ENCODE measurements at places on chromosomes 2 and 18.
A peak's percentile ranks its signal among the peaks of the same experiment; 100 is the strongest.

- no peak for DNase-seq
Measured at GRCh38 chr2:127310980-127311379, 17.0 kb upstream of the ERCC3 start.

GRCh38 chr2:219282943-219283581 lies 3.9 kb downstream of the DNAJB2 start:
- no peak for DNase-seq

DNA sequence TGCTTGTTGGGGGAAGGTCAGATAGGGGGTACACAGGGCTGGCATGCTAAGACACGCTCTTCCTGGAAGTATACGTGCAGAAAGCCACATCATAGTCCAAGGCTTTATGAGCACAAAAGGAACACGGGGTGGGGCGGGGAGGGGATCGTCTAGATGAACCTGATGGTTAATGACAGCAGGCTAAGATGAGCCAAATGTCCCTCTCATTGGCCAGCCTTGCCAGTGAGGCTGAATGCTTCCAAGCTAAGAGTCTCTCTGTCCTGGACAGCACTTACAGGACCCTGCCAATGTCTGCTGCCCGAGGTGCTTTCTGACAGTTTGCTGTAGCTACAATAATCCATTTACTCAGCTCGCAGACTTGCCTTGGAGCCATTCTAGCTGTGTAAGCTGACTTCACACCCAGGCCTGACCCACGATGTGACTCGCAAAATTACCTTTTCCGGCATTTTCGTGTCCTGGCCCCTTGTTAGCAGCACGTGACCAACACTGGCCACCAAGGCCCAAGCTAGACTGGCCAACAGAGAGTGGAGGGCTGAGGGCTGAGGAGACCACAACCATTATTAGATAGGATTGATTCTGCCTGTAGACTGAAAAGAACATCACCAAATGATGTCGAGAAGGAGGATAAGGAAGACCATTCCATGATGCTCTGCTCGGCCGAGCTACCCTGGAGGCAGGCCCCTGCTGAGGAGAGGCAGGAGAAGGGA lies 84.2 kb downstream of the MALT1 start:
- DNase-seq, result no peak

- no peak for DNase-seq
Measured at GRCh38 chr2:64328756-64329155, 125.2 kb upstream of the LGALSL start.

DNA sequence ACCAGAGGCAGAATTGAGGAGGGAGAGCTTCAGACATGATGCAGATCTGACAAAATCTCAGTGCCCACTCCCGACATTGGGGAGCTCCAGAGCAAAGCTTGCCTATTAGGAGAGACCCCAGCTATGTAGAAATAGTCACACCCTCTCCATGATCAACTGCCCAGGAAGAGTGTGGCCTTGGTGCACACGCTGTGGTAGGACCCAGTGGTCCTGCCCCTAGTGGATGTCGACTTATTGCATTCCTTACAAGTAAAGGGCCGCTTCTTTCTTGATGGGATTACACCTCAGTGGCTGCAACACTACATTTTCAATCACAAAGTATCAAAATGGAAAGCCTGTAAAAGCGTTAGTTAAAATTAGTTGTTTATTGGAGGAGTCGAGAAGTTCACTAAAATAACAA lies 64.2 kb downstream of the VRK2 start:
- no peak for DNase-seq

DNA sequence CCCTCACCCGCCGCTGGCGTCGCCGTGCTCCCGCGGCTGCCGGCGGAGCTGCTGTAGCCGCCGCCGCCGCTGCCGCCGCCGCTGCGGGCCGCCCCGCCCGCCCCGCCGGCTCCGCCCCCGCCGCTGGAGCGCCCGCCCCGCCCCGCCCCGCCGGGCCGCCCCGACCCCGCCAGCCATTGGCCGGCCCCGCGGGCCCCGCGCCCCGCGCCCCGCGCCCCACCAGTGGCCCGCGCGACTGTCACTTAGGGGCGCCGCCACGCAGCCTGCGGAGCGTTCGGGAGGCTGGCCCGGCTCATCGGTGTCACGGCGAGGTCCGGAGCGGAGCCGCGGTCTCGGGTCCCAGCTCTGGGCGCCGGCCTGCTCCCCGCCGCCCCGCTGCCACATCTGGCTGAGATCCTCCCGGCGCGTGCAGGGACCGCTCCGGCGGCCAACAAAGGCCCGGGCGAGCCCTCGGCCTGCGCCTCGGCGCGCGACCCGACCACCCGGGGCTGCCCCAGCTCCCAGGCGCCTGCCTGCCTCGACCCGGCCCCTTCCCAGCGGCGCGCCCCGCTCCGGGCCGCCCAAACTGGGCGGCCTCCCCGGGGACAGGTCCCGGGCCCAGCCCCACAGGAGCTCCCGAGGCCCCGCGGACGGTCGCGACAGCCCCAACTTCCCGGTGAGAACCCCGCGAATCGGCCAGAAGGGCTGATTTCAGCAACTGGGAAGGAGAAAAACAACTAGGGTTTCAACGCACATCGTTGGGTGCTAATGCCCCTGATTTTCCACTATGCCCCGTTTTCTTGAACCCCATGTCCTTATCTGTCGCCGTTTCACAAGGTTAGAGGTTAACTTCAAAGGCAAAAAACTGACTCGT lies at the start of gene MGAT4A:
Gene MGAT4A, minus strand, starts transcription at position 92 of the 853 bp plus-strand sequence. CDS start 4,800 bp downstream, outside the sequence.
- peak; percentile 74 for DNase-seq

DNA sequence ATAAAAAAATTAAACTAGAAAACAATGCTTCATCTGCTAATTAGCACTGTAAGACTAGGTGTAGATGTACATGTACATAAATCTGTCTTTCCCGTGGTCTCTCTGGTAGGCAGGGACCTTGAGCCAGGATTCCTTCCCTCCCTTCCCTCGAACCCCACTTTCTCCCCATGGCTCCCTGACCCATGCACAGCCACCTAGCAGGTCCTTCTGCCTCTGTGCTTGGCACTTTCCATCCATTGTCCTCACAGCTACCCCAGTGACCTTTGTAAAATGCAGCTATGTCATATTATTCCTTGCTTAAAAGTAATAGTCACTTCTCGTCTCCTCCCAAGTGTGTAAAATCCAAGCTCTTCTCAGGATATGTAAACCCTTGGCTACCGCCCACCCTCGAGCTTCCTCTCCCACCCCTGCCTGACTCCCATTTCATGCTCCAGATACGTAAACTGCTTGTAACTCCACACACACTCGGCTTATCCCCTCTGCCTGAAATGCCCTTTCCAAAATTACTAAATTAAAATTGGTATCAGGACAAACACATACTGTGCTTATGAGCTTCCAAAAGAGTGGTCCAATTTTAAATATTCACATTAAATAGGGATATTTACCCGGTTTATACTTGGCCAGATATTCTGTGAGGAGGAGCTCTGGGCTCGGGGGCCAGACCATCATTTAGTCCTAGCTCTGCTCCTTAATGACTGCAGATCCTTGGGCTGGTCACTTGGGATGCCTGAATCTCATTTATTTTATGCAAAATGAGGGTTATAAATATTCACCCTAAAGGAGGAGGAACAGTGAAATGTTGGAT lies 54.0 kb upstream of the RALBP1 start:
- DNase-seq, result no peak

- DNase-seq, result no peak
Measured at GRCh38 chr2:112184121-112184520, 45.9 kb downstream of the FBLN7 start.

- no peak for DNase-seq
Measured at GRCh38 chr2:207928079-207928478, 97.2 kb downstream of the PLEKHM3 start.

GRCh38 chr2:65452150-65452895 lies 19.9 kb upstream of the SPRED2 start:
- no peak for DNase-seq

GRCh38 chr18:52077251-52077983 lies 262.6 kb upstream of the DCC start:
- DNase-seq, result no peak

GRCh38 chr2:198710562-198710961 lies 747.2 kb downstream of the SATB2 start:
- DNase-seq, result no peak

GRCh38 chr2:48391616-48392015 lies 138.3 kb upstream of the STON1 start:
- no peak for DNase-seq

DNA sequence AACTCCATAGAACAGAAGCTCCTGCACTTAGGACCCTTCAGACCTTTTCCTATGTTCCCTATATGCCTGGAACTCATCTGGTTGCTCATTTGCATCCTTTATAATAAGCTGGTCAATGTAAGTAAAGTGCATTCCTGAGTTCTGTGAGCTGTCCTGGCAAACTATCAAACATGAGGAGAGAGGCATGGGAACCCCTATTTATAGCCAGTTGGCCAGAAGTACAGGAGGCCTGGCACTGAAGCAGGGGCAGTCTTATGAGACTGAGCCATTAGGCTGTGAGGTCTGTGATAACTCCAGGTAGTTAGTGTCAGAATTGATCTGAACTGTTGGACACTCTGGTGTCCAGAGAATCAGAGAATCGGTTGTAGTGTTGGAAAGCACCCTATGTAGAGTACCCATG lies 88.4 kb downstream of the EHD3 start:
- no peak for DNase-seq

DNA sequence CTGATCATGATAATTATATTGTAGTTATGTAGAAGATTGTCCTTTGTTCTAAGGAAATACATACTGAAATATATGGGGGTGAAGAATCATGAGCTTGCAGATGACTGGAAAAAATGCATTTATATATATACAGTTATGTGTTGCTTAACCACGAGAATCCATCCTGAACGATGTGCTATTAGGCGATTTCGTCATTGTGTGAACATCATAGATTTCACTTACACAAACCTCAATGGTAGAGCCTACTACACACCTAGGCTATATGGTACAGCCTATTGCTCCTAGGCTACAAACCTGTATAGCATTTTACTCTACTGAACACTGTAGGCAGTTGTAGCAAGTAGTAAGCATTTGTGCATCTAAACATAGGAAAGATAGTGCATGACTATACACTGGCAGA lies 2.6 kb upstream of the ACAA2 start:
- DNase-seq, result no peak

- no peak for DNase-seq
Measured at GRCh38 chr18:23897733-23898132, 116.8 kb upstream of the TTC39C start.

- peak; percentile 93 for DNase-seq
Measured at GRCh38 chr2:28392297-28393113, at the start of gene FOSL2. FOSL2 (plus strand) TSS chr2:28392858; CDS start chr2:28393721, 863 bp downstream.

- no peak for DNase-seq
Measured at GRCh38 chr2:159287733-159288132, 1.2 kb upstream of the WDSUB1 start.

DNA sequence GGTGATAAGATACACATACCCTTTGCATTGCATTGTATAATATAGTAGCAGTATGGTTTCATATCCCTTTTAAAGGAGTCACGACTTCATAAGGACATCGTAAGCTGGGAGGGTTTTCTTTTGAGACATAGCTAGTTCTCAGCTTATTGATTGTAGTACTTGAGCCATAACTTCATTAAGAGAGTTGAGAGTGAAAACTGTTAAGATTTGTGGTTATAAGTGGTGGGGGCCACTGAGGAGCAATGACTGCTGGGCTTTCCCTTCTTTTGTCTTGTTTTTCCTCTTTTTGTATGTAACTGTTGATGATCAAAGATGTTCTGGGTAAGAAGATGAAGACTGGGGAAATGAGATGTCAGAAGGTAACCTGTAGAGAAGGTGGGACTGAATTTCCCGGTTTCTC lies 11.0 kb downstream of the EIF5B start:
- DNase-seq, result no peak

GRCh38 chr18:12308386-12309100 lies 502 bp downstream of the TUBB6 start:
- DNase-seq, result no peak

DNA sequence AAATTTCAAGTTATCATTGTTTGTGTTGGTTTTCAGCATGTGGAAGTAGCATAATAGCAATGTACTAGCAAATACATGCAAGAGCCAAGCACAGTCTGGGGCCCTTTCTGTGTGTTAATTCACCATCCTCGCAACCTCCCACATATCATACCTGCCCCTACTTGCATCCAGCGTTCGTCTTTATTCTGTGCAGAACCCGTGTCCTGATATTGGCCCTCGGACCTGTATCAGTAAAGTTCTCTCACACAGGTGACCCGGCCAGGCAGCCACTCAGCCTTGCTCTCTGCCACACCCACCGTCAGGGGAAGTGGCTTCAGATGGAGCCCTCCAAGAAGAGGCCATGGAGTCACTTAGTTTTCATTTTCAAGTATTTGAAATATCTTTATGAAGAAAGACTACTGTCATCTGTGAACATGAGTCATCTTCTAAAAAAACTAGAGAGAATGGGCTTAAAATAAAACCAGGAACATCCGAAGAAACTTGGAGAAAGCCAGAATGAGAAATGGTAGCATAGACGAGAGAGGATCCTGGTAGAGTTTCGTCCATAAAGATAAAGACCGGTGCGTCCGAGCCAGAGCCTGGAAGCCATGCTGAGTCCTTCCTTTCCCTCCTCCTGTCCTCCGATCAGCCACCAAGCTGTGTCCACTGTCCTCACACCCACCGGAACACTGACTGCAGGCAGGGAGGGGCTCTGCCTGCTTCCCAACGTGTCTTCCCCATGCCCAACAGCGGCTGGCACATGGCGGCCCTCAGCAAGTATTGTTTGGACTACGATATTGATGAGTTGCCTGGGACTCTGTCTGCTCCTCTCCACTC lies 57.3 kb upstream of the RPL31 start:
- DNase-seq, result no peak

DNA sequence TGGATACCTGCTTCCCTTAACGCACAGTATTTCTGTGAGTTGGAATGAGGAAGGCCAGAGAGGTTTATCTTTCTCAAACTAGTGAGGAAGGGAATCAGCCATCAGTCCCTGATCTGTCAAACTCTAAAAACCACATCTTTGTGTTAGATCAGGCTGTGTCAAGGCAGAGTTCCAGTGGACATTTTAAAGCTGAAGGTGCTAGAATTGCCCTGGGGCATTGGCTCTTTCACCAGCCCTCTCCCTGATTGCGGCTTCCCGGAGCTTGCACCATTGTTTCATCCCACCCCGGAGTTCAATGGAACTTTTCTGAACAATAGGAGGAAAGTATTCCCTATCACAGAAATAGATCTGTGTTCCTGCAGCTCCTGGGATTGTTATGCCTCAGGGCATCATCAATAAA lies 110.2 kb downstream of the RNF144A start:
- no peak for DNase-seq

DNA sequence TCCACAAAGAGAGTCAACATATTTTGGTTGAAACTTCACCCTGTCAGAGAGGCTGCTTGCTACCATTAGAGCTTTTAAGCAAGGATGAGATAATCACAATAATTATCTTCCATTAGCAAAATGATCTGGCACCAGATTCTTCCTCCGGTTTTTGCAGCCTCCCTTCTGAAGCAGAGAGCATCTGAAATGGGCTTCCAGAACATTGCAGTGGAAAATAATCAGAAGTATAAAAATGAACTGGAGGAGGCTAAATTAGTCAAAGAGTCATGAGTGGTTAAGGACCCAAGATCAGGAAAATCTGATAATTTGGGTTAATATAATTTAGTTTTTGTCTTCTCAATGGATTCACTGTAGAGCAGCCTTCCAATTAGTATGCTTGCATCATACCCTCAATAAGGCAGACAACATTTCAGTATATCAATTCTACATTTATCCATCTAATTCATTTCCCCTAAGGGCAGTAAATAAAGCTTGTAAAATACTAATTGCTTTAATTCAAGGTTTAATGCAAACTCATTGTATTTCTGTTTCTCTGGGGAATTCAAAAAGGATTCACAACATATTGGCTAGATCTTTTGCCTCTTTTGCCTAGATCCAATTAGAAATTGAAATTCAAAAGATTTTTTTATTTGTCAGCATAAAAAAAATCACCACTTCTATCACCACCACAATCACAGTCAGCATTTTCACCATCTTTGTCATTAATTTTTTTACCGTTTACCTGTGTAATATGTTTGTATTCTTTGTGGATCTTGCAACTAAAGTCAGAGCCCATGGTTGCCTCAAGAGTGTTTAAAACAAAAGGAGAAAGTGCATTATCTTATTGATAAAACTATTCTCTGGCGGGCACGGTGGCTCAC lies 537.2 kb upstream of the DCC start:
- DNase-seq, result no peak

Measured in effector memory CD8-positive, alpha-beta T cell (primary cell).